ENCODE measurements at places on chromosomes 6 and 20.

GRCh38 chr6:138529478-138529877, 30.2 kb upstream of the NHSL1 start:
- DNase-seq: no peak

DNA sequence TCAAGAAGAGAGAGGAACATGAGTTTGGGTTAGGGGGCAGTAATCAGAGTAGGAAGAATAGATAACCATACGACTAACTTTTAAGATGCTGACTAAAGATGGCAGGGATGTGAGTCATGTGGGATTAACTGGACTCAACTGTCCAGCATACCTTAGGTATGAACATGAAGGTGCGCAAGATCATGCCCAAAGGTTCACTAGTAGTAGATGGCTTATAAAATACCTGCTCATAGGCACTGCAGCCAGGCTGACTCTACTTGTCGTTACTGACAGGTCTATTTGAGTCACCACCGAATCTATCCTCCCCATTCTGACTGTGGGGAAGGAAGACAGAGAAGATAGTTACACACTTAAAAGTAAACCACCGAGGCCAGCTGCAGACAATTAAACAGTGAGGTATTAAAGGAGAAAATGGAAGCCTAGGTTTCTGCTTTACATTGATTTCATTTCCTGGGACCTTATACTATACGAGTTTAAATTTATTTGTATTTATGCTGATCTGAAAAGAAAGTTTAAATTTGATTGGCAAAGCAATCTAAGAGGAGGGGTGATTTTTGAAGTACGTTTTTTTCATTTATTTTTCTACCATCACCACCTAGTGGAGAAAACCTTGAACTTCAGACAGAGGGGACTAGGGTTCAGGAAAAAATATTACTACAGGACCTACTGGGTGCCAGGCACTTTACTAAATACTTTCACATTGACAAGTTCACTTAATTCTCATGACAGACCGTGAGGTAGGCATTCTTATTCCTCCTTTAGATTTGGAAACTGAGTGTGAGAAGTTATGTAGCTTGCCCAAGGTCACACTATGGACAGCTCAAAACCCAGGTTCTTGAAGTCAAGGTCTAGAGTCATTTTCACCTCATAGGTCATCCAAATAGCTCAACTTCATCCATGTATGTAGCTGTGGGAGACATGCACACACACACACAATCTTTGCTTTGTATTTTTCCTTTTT, 4.0 kb upstream of the WRNIP1 start:
- no peak for DNase-seq

GRCh38 chr20:35489717-35490116, 34.3 kb downstream of the CEP250 start:
- DNase-seq: no peak

DNA sequence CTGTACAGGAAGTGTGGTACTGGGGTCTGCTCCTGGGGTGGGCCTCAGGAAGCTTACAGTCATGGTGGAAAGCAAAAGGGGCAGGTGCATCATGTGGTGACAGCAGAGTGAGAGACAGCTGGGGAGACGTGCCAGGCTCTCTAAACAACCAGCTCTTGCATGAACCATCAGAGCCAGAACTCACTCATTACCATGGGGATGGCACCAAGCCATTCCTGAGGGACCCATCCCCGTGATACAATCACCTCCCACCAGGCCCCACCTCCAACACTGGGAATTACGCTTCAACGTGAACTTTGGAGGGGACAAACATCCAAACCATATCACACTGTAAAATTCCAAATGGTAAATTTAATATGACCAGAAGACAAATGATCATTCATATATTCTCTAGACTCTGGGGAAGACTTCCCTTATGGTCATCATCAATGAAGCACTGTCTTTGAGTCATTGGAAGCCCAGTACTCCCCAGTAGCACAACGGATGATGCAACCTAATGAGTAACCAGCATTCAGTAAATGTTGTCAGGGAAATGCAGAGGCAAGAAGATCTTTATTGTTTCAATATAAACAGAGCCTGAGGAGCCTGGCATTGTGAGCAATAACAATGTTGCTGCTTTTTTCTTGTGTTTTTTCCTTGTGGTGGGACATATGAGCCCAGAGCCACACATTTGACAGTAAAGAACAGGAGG, 48.2 kb upstream of the RALY start:
- no peak for DNase-seq

DNA sequence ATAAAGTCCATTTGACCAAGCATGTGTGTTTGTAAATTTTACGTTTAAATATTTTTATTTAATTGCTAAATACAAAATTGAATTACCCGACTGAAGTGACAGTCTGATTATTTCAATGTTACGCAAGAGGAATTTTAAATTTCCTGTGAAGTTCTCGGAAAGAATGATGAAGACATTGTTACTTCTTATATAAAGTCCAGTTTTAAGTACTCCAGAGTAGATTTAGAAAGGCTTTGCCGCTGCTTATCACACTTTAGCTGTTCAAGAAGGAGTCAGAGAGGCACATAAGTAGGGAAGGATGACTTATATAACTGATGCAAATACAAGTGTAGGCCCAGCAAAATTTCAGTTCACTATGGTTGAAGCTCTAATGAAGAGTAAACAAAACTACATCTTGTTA, 265.1 kb upstream of the CITED2 start:
- no peak for DNase-seq

DNA sequence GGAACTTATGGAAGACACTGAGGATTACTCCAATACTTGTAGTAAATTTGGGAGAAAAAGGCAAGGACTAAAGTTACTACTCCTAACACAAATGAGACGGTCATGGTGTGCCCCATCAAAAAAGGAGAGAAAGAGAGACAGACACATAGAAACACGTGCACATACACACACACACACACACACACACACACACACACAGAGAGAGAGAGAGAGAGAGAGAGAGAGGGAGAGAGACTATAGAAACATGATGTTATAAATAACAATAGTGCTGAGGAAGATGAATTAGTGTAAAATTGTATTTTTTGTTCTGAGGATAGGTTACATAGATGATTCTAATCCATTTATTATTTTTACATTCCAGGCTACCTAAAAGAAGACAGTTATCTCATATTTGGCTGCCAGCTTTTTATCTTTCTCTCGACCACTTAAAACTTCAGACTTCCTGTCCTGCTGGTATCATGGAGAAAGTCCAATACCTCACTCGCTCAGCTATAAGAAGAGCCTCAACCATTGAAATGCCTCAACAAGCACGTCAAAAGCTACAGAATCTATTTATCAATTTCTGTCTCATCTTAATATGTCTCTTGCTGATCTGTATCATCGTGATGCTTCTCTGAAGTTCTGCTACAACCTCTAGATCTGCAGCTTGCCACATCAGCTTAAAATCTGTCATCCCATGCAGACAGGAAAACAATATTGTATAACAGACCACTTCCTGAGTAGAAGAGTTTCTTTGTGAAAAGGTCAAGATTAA, 10.5 kb downstream of the PLN start:
- DNase-seq: no peak

DNA sequence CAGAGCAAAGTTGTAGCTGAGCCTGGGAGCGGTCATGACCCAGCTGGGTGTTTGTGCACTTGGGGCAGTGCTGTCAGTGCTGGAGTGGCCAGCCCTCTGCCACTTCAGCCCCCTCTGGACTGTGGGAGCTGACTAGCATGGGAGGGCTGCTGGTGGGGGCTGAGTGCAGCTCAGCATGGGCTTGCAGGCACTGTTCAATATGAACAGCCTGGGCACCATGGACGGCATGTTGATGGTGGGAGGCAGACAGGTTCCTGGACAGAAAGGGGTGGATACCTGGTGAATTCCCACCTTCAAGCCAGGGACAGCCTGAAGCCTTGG, 50.5 kb downstream of the GGTLC1 start:
- no peak for DNase-seq

DNA sequence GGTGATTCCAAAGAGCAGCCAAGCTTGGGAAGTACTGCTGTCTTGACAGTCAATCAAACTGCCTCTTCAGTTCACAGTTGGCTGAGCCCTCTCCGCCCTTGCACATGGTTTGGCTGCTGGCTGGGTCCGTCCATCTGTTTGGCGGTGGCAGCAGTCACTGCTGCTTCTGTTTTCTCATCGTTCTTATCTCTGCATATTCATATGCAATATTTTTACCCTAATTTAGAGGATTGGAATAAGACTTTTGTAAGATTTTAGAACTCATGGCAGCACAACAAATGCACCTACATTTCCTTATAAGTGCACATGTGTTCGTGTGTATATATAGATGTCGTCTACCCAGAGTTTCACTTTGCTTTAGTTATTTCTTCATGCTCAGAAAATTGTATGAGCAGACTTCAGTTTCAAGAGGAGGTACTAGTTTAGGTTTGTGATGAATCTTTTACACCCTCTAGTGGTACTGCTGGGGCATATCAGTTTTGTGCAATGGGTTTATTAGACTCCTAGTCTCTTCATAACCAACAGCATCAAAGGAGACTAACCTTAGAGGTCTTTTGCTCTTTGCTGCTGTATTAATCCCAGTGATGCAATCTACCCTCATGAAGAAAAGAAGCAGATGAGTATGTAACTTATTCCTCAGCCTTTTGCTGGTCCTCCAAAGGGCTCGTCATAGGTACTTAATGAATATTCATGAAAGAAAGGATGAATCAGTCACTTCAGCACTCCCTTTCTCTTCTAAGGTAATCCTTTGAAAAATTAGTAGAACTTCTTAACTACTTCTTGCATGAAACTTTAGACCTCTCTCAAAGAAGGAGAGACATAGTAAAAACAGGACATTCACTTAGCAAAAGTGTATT, 44.3 kb downstream of the KHDC1L start:
- no peak for DNase-seq

- DNase-seq: no peak
These were observed 77.1 kb downstream of the TMEM170B start for GRCh38 chr6:11614534-11615213.

DNA sequence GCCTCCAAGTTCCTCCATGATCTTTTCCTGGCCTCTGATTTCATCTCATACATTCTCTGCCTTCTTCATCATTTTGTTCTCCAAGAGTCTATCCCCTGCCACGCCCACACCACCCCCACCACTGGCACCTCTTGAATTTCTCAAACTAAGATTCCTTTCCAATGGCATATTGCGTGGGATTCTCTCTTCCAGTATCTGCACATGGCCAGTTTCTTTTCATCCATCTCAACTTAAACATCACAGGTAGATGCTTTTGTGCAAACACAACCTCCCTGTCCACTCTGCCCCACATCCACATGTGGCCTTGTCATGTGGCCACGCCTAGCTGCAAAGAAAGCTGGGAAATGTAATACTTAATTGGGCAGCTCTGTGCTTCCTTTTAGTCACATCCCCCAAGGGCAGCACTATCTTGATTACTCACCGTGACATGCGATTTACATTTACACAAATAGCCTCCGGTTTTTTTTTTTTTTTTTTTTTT, 33.4 kb upstream of the ZMYND8 start:
- DNase-seq: no peak

GRCh38 chr6:106318851-106319250, 6.7 kb downstream of the ATG5 start:
- DNase-seq: no peak

DNA sequence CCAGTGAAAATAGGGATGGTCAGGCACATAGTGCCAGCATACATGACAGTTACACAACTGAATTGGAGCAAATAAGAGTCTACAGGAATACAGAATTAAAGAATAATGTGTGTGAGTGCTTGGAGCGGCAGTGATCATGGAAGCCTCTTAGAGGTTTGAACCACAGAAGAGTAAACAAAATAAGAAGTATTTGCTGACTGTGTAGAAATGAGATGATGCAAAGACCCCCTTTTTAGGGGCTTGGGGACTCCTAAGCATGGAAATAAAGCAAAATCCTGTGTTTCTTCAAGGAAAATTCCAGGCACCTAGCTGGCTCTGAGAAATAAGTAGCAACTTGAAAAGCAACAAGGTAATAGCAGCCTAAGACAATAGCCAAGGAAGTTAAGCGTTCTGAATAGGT, 6.8 kb downstream of the OR2H2 start:
- DNase-seq: no peak

DNA sequence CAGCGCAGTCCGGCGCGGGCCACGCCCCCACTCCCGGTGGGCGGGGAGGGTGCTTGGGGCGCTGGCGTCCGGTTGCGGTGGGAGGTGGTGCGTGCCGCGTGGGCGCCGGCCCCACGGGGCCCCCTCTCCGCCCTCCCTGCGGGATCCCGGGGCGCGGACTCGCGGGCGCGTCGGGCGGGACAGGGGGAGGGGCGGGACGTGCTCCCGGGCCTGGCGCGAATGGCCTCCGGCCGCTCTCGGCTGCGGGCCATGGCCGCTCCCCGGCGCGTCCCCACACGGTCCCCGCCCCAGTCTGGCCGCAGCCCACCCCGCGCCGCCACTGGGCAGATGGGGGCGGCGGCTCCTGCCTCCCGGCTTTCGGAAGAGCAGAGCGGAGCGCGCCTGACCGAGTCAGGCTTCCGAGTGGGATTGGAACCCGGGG, 771 bp upstream of the PPP1R3G start:
- DNase-seq: no peak

GRCh38 chr6:167968091-167968490, 29.4 kb upstream of the KIF25 start:
- no peak for DNase-seq

DNA sequence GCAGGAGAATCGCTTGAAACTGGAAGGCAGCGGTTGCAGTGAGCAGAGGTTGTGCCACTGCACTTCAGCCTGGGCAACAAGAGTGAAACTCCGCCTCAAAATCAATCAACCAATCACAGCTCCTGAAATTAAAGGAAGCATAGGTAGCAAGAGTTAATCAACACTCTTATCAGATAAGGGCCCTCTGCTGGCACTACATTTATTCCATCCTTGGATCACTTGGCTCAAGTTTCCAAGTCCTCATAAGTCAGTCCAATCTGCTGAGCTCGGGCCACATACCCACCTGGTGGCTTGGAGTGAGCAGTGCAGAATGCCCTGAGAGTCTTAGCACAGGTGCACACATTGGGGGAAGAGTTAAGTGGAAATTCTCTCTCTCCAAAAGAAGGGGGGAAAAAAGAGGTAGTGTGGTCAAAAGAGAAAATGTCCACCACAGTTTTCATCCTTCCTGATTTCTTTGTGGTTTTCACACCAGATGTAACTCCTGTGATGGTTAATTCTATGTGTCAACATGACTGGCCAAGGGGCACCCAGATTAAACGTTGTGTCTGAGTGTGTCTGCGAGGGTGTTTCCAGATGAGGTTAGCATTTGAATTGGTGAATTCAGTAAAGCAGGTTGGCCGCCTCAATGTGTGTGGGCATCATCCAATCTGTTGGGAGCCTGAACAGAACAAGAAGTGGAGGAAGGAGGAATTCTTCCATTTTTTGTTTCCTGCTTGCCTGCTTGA, 14.2 kb upstream of the FAM8A1 start:
- DNase-seq: no peak

DNA sequence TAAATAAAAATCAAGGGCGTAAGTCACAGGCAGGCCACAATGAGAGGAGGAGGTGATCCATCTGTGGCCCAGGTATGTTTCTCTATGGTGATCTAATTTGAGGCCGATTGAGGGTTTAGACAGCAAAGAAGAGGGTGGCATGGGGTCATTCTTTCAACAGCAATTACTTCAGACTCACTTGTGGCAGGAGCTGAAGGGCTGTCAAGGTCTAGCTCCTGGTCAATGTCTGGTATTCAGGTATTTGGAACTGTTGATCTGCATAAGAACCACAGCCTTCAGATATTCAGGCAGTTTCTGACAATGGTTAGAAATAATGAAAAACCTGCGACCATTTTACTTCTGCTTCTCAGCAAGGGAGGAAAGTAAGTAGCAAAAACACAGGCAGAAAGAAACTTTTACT, 259.6 kb downstream of the FOXC1 start:
- DNase-seq: no peak

Measured in activated effector memory CD4-positive, alpha-beta T cell treated with anti-CD3 and anti-CD28 coated beads, Interleukin-2, amount 50 U/mL, for 16 hours (primary cell).